ENCODE measurements at places on chromosomes 6 and 20.

- no peak for DNase-seq
These were observed 41.2 kb downstream of the TMEM14A start for GRCh38 chr6:52712136-52712535.

DNA sequence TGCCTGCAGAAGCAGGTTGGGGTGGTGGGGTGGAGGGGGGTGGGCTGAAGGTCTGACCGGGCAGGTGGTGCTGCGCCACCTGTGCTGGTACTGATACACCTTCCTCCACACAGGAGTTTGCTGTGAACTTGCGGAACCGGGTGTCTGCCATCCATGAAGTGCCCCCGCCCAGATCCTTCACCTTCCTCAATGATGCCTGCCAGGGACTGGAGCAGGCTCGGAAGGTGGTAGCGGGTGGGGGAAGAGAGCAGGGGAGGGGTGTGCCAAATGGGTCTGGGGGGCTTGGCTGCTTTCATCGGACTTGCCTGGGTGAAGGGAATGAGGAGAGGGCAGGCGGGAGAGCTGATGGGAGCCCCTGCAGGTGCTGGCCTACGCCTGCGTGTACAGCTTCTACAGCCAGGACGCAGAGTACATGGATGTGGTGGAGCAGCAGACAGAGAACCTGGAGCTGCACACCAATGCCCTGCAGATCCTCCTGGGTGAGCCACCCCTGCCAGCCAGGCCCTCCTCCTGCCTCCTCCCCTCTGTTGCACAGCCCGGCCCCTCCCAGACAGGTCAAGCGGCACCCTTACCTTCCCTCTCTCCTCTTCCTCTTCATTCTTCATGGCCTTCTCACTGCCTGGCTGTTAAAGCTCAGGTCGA is 6.7 kb downstream of the DNPH1 start:
- DNase-seq, result no peak

GRCh38 chr6:3603340-3604130 is 146.7 kb upstream of the SLC22A23 start:
- no peak for DNase-seq

DNA sequence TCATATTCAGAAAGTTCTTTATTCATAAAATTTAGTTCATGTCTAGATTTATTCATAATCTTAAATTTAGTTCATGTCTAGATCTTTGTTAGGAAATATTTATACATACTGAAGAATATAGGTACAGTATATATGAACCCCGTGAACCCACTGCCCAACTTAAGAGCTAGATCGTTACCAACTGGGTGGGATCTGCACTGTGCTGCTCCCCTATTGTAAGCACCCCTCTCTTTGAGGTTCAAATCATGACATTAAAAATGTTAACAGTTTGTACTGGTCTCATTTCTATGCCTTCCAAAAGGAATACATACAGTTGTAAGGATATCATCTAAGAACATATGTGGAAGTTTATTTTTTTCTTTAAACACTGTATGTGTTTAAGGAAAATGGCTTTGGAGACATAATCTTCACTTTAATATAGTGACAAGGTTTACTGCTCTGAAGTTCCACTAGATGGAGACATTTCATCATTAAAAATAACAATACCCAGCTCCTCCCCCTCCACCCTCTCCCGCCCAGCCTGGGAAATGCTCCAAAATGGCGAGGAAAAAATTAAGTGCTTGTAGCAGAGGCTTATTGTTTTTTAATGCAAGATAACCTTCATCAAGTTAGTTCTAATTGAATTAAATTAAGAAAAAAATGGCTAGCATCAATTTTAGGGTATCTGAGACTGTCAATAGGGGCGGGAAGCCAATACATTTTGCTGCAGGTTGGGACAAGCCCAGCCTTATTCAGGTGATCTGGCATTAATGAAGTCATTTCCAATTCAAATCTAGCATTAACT is 104.1 kb upstream of the TRAF3IP2 start:
- DNase-seq, result peak; percentile 69

DNA sequence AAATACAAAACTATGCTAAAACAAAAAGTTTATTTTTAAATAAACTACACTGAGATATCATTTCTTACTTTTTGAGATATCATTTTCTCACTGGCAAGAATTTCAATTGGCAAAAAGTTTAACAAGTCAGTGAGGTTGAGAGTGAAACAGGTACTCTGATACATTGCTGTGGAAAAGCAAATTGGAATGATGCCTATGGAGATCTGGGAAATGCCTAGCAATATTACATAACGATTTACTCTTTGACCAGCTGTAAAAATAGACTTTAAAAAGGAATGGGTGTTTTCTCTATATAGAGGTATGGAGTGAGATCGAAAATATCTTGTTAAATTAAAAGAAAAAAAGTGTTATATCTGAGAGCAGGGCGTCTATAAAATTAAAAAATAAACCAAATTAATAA is 16.9 kb downstream of the CGAS start:
- no peak for DNase-seq

DNA sequence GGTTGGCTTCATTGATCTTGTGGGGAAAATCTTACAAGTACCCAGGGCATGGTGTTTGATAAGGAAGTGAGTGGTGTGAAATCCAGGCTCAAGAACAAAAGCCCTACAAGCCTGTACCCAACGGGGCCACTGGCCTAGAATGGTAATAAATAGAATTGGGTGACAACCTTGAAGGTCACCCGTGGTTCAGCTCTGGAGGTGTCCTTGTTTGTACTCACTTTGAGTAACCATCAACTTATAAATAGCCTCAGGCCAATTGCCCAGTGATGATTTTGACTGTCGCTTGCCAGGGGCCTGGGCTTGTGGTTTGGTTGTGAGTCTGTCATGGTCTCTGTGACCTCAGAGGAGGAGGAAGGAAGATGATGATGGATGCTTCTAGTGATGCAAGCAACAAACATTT is 87.8 kb downstream of the PHACTR3 start:
- no peak for DNase-seq

Data from stomach (tissue), 19 donors.